ENCODE measurements at places on chromosomes 2 and 18.

DNA sequence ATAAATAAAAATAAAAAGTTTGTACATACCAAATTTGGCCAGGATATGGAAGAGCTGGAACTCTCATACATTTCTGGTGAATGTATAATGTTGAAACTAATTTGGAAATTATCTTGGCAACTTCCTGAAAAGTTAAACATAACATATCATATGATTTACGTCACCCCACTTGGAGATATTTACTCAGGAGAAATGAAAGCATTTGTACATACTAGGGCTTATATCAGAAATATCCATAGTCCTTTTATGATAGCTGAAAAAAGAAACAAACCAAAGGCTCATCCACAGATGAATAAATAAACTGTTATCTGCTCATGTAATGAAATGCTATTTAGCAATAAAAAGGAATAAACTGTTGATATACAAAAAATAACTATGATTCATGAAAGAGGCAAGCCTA is 318.2 kb upstream of the NRXN1 start:
- no peak for DNase-seq

DNA sequence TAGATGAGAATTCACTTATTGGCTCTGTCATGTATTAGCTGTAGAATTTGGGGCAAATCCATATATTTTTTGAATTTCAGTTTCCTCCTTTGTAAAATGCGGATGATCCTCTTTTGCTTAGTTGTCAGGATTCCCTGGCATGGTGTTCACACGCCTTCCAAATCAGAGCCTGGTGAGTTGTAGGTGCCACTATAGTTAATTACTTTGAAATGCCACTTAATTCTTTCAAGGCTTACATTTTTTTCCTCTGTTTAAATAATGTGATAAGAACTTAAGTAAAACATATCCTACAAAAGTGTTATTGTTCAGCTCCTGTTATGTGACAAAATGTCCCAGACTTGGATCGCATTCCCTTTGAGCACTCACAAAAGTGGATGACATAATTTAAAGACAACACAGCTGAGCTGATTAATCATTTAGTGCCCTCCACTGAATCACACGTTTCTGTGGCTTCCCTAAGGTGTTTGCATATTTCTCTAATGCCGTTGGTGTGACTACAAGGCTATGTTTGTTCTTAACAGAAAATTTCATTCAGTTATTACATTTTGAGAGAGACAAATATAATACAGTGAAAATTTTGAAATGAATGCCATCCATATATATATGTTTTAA is 471.2 kb upstream of the CHST9 start:
- no peak for DNase-seq

- no peak for DNase-seq
Observed at GRCh38 chr2:233967164-233967563, 50.0 kb downstream of the TRPM8 start.

- DNase-seq = no peak
Observed at GRCh38 chr2:174233771-174234275, 14.5 kb downstream of the OLA1 start.

DNA sequence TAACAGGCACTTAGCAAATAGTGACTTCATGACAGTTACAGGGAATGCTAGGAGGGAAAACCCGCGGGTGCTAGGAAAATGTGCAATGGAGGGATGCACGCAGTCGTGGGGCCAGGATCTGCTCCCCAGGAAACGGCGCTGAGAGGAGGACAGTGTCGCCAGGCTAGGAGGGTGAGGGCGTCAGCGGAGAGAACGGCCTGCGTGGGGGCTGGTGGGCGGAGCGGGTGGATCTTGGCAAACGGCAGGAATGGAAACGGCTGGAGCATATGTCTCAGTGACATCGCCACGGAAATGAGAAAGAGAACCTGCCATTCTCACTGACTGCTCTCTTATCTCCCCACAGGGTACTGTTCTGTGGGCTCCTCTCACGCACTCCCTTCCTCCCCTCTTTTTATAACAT is 478.5 kb upstream of the ID2 start:
- DNase-seq = no peak

DNA sequence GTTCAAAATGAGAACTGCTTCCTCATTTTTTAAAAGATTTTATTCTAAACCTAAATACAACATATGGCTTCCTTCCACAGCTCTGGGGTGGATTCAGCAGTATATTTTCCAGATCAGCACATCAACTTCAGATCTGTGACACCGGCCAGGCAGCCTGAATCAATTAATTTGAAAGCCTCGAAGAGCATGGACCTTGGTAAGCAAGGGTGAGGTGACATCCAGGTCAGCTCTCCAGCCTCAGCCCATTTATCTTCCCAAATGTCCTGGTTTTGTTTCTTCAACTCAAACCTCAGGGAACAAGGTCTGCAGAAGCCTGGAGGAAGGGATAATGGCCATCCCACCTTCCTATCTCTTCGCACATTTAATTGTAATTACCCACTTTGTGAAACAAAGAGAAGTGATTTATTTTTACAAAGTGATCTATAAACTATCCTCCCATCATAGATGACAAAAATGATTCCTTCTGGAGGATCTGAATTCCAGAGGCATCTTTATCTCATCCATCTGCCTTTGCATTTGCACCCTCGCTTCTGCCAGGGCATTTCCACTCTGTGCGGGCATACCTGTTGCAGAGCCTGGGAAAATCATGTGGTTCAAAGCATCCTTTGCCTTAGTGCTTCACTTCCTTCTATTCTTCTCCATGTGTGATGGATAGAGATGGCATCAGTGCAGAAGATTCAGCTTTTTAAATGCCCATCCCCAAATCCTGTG is 489.0 kb upstream of the NRP2 start:
- no peak for DNase-seq

DNA sequence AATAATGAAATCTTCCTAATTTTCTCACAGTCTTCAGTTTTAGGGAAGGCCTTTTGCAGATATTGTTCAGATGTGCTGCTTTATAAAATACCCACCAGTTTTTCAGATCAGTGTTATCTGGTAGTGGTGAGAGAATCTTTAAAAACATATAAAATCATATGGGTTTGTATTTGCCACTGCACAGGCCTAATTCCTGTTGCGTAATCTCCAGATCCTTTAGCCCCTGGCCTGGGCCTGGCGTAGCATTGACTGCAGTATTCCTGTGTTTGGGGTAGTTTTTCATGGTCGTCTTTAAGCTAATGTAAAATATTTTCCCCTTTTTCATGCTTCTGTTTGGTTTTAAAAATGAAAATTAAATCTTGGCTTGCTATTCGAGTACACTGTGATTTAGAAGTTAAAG is 43.2 kb downstream of the TSHZ1 start:
- no peak for DNase-seq

- DNase-seq = no peak
Observed at GRCh38 chr2:240254337-240255164, 114.1 kb upstream of the OTOS start.

DNA sequence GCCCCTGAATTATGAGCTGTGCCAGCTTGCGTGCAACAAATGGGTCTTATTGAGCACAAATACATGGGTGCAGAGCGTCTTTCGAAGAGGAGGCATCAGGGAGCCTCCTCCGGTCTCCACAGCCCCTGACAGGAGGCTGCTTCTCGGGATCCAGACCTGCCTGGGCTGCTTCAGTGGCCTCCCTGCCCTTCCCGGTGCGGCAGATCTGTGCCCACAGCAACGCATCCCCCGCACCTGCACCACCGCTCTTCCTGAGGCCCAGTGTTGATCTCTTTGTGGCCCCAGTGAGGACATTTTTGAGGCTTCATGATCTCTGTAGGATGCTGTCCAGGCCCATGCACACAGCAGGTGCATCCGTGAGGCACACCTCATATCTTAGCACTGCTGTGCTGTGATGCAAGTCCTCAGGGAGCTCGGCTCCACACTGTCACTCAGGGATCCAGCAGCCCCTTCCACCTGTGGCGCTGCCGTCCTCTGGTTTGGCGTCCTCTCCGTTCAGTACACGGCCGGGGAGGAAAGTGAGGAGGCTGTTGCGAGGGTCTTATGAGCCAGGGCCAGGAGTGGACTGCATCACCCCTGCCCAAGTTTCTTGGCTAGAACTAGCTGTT is 17.4 kb downstream of the RTP5 start:
- DNase-seq = no peak

GRCh38 chr2:212345966-212346365 is 192.6 kb downstream of the ERBB4 start:
- DNase-seq = no peak

DNA sequence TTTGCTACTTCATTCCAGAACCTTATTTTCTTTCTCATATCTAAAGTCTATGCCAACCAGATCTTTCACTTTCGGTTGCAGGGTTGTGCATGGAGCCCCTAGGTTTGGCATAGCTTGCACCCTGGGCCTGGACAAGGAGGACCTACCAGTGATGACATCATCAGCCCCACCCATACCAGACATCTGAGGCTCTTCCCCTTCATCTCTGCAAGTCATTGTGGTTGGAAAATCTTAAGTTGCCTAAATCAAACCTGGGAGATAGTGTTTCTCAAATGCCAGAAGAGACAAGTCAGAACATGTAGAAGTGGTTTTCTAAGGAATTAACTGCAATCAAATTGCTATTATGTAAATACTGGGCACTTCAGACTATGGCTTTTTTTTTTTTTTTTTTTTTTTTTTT is 363.3 kb downstream of the ZNF516 start:
- no peak for DNase-seq

DNA sequence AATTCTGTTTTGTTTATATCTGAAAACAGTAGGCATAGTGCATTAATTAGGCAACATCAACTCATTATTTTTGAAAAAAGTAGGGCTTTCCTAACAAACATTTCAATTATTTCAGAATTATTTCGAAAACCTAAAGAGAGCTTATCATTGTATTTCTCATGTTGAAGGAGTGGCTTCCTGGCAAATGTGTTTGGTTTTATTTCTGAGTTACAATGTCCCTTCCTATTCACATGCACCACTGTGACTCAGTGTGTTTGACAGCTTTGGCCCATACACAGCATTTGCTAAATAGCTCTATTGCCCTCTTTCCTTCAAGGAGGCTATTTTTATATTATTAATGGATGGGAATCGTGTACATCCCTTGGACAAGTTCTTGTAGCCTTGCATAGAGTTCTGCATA is 205.9 kb downstream of the PTGR3 start:
- no peak for DNase-seq

- DNase-seq = no peak
Observed at GRCh38 chr2:20838016-20838415, 15.1 kb upstream of the LDAH start.

- DNase-seq = no peak
Observed at GRCh38 chr2:134670955-134671354, 47.8 kb downstream of the TMEM163 start.

Measured in T-helper 17 cell (primary cell).